BJ (cell line): ENCODE measurements at places on chromosomes 6 and 20. TPM values are rescaled to one million over a fixed set of nuclear protein-coding genes. Genes with fewer than 3 reads are reported as not detected.

Gene AIF1
- not detected in 2 replicates for polyA plus RNA-seq

Gene PPP1R18
- 87.5 and 121 TPM in 2 replicates for polyA plus RNA-seq

Gene HRH3
- not detected in 2 replicates for polyA plus RNA-seq

Gene HSPA12B
- polyA plus RNA-seq: 0.02 TPM in 1 of 2 replicates, not detected in the other

Gene POU5F1
- polyA plus RNA-seq: 0.11 and 0.22 TPM in 2 replicates

Gene SLC17A2
- polyA plus RNA-seq: not detected in 2 replicates

Gene MDFI
- polyA plus RNA-seq: not detected in 2 replicates

Gene HLA-G
- not detected in 2 replicates for polyA plus RNA-seq

Gene BMP7
- polyA plus RNA-seq: not detected in 2 replicates

Gene FOXS1
- 0.05 TPM in 1 of 2 replicates, not detected in the other for polyA plus RNA-seq

Gene TRIM31
- not detected in 2 replicates for polyA plus RNA-seq

Gene FOXC1
- 7.6 and 7.8 TPM in 2 replicates for polyA plus RNA-seq
